ENCODE measurements at places on chromosomes 5 and 9.

DNA sequence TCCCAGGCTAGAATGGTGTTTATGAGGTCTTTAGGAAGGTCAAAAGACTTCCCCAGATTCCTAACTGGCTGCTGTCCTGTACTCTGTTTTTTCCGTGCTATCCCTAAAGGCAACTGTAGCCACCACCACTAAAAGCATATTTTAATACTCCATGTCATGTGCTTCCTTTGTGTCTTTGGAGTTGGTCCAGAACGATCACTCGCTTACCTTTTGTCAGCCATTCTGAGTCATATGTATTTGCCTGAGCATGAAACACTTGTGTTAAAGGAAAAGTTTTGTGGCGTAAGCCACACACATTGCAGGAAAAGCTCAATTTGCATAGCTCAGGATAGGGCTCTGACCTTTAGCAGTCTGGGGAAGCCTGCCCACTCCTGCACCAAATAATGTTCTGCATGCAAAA lies 299.6 kb downstream of the NTRK2 start:
- DNase-seq: no peak

DNA sequence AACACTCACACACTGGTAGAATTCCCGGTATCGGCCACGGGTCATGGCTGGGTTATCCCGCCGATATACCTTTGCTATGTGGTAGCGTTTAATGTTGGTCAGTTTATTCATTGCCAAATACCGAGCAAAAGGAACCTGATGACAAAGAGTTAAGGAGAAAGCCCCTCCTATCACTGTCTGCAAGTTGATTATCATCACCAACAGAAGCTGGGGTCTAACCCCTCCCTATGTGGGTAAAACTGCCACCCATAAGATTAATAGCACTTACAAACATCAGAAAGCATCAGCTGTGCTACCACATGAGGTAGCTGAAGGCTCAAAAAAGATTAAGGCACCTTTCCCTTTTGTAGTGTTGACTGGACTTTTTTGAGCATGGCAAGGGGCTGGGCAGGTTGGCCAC lies 5.6 kb upstream of the DND1 start:
- DNase-seq: no peak

DNA sequence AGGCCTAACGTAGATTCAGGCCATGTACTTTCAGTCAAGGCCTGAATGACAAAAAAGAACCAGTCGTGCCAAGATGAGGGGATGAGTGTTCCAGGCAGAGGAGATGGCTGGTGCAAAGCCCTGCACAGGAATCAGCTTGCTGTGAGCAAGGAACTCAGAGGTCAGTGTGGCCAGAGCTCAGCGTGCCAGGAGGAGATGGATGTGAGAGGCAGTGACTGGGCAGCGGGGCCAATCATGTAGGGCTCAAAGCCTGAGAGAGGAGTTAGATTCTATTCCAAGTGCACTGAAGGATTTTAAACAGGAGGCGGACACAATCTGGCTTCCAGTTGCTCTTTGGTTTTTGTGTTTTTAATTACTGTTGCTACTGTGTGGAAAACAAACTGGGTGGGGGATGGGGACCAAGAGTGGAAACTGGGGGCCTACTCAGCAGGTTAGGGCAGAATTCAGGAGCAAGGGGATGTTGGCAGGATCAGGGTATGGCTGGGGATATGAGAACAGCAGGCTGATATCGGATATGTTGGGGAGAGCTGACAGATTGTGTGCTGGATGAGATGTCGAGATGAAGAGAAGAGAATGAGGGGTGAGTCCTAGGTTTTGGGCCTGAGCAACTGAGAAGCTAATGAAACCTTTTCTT lies 64.3 kb downstream of the ANGPTL2 start:
- DNase-seq: no peak

- no peak for DNase-seq
Observed at GRCh38 chr9:70392850-70393249, 21.6 kb downstream of the KLF9 start.

- DNase-seq: no peak
Observed at GRCh38 chr9:76354221-76354620, 40.0 kb downstream of the RFK start.

- DNase-seq: peak; percentile 88
Observed at GRCh38 chr9:76704593-76705204, 59.5 kb upstream of the PCA3 start.
